ENCODE measurements at places on chromosomes 11 and 22.
A peak's percentile ranks its signal among the peaks of the same experiment; 100 is the strongest.

GRCh38 chr11:86245369-86246292, 1.1 kb downstream of the EED start:
- DNase-seq: peak; percentile 61

- DNase-seq: no peak
Measured at GRCh38 chr11:117097014-117097388, 1.2 kb downstream of the SIK3 start.

- no peak for DNase-seq
Measured at GRCh38 chr22:17792854-17793434, 18.7 kb upstream of the BID start.

GRCh38 chr11:66700337-66700736, 22.6 kb upstream of the RBM4B start:
- no peak for DNase-seq

- no peak for DNase-seq
Measured at GRCh38 chr11:128767591-128768001, 73.7 kb downstream of the FLI1 start.
